Pulmonary artery endothelial cell (primary cell): ENCODE measurements at places on chromosomes 5 and 9. TPM values are rescaled to one million over a fixed set of nuclear protein-coding genes. Genes with fewer than 3 reads are reported as not detected.

PCDHB5 gene
- 0.39 and 0.53 TPM in 2 replicates for total RNA-seq

IRX1 gene
- not detected in 2 replicates for total RNA-seq

AGPAT2 gene
- 48.9 and 49.9 TPM in 2 replicates for total RNA-seq

SCGB3A1 gene
- total RNA-seq, result not detected in 2 replicates

MYO10 gene
- 105 and 126 TPM in 2 replicates for total RNA-seq

GRCh38 chr5:178357121-178357521 lies 124.5 kb upstream of the PHYKPL start:
- DNase-seq, result no peak

- no peak for DNase-seq
Measured at GRCh38 chr9:95100071-95100627, 217.4 kb downstream of the FANCC start.

DNA sequence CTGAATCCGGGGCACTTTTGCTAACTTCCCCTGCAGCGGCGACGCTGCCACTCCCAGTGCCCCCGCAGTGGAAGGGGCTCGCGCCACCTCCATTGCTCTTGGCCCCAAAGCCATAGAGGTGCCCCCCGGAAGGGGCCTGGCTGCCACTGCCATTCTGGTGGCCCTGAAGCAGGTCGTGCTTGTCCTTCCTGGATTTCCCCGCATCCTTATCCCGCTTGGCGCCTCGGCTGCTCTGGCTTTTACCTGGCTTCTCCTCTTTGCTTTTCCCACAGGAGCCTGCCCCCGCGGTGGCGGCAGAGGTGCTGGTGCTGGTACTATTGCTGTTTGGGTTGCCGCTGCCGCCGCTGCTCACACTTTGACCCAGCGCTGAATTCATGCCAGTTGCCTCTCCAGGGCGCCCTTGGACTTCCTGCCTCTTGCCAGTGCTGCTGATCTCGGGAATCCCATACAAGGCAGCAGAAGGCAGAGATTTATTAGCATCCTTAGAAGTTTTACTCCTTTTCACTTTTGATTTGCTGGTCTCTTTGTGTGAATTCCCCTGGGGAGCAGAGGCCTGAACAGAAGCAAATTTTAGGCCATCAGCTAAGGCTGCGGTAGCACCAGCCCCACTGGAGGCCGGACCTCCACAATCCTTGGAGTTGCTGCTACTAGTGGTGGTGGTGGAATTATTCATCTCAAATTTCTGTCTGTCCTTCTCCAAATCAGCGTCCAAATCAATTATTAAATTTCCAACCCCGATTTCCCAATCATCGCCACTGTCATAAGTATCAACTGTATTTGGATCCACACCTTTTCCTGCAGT lies 2.1 kb downstream of the ZNF608 start:
- no peak for DNase-seq

GRCh38 chr5:94244921-94245320 lies 373.5 kb downstream of the KIAA0825 start:
- DNase-seq, result no peak
